HS-27A (cell line): ENCODE measurements at places on chromosomes 5 and 9.

DNA sequence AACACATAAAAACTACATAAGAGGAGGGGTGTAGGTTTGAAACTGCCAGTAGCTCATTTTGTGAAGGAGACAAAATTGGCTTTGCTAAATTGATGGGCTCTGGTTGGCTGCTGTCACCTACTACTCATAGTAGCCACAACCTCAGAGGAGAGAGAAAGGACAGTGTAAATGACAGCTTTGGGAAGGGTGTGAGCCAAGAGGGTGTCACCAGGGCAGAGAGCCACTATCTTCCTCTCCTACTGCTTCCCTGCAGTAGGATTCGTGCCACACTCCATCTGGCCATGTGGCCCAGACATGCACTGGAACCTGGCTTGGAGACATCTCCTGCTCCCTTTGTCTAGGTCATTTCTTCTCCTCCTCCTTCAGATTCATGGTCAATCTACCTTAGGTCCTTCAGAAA is 455.9 kb downstream of the ENC1 start:
- no peak for DNase-seq

- DNase-seq = peak; percentile 9
These were observed 48.1 kb downstream of the FOCAD start for GRCh38 chr9:20732118-20732517.

GRCh38 chr9:87567001-87567400 is 69.3 kb downstream of the DAPK1 start:
- no peak for DNase-seq

DNA sequence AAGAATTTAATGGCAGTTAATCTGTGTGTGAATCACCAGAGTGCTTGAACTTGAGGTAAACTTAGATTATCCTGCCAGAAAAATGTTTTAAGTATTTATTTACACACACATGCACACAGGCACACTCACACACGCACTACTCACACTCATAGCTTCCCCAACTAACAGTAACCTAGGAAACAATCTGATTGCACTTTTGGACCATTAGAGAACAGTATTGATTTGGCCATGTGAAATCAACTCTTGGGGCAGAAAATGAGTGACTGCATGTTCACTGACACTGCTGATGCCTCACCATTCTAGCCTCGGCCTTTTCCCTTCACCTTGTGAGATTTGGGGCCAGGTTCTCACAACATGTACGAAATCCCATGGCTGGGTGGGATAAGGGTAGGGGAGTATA is 64.1 kb downstream of the SLC1A3 start:
- DNase-seq = no peak

DNA sequence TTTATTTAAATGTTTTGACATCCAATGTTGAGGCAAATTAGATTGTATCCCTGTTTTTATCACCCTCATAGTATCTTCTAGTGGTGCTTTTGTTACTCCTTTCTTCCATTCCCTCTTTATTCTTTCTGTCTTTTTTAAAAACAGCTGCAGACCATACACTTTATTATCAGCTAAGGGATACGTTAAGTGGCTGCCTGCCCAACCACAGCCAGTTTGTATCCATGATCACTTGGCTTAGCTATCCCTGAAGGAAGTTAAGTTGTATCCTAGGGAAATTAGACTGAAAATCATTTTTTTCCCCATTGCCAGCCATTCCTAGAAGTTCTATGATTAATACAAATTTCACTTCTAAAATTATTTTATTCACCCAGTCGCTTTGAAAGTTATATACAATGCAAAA is 1032.7 kb downstream of the NR2F1-AS1 start:
- DNase-seq = no peak
